ENCODE measurements at places on chromosomes 5 and 9. TPM values are rescaled to one million over a fixed set of nuclear protein-coding genes. Genes with fewer than 3 reads are reported as not detected.
A peak's percentile ranks its signal among the peaks of the same experiment; 100 is the strongest.

DNA sequence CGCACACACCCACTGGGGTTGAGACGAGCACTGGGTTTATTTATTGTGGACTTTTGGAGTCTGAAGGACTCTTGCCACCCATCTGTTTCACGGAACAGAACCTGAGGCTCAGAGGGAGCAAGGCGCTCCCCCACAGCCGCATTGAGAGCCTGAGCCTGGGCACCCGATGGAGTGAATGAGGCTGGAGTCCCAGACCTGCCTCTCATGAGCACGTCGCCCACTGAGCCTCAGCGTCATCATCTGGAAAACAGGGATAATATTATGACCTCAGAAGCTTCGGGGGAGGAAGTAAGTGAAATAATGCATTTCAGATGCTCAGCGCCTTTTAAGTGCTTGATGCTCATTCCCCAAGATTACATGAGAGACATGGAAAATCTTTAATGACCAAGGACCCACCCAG lies 5.5 kb downstream of the NEK6 start:
- H3K4me1 ChIP-seq = peaks cover 40% of the 10 kb centered on the region
- no peak overlapping the region for H3K4me3 ChIP-seq
- no peak for DNase-seq
- H3K36me3 ChIP-seq = peaks cover 43% of the 10 kb centered on the region
- H3K27me3 ChIP-seq = no peaks in the 10 kb centered on the region
- no peak overlapping the region for H3K27ac ChIP-seq

GRCh38 chr5:131109540-131110255 lies 55.4 kb downstream of the HINT1 start:
- peaks cover 6% of the 10 kb centered on the region for H3K4me1 ChIP-seq
- no peaks in the 10 kb centered on the region for H3K36me3 ChIP-seq
- H3K27ac ChIP-seq = no peak overlapping the region
- no peak overlapping the region for H3K4me3 ChIP-seq

GRCh38 chr5:74288448-74289108 lies 351.9 kb downstream of the ENC1 start:
- H3K4me3 ChIP-seq = no peak overlapping the region
- DNase-seq = no peak
- peaks cover 20% of the 10 kb centered on the region for H3K27me3 ChIP-seq
- H3K36me3 ChIP-seq = no peaks in the 10 kb centered on the region
- H3K4me1 ChIP-seq = no peaks in the 10 kb centered on the region

DNA sequence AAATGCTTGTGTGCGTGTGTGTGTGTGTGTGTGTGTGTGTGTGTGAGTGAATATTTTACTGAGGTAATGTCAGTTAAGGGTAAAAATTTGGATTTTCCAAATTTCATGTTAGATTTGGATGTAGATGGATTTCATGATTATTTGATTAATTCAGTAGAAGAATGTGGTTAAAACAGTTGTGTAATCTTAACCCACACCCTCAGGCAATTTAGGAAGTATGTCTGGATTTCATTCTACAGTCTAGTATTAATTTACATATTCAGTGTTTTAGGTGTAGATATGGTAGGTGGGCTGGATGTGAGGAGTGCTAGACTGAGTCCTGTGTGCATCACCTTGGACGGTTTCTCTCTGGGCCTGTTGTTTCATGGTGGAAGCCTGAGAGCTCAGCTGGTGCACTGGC lies 99.1 kb upstream of the CKMT2 start:
- no peaks in the 10 kb centered on the region for H3K4me1 ChIP-seq
- DNase-seq = no peak
- peaks cover 9% of the 10 kb centered on the region for H3K36me3 ChIP-seq
- H3K4me3 ChIP-seq = no peak overlapping the region

DNA sequence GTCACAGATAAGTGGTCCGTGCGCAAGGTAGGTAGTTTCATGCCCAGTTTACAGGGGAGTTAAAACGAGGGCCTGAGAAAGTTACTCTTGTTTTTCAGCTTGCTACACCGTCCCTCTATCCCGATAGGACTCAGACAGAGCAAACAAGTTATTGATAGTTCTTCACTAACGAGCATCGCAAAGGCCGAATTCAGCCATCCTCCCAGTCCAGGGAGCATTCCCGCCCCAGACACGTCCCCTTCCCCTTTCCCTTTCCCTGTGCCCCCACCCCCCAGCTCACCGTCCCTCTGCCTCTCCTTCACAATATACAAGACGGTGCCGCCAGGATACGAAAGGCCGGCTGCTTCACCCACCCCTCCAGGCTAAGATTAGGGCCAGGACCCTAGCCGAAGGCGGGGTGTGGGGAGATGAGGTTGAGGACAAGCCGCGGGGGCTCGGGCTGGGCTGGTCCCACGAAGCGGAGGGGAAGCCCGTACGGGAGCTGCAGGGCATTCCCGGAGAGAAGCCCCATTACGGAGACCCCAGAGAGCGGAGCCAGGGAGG lies 599 bp downstream of the KIAA1191 start:
- no peaks in the 10 kb centered on the region for H3K27me3 ChIP-seq
- DNase-seq = peak; percentile 19
- peaks cover 25% of the 10 kb centered on the region for H3K36me3 ChIP-seq
- H3K4me1 ChIP-seq = peaks cover 22% of the 10 kb centered on the region
- peak overlapping the region; percentile 85 for H3K27ac ChIP-seq
- H3K4me3 ChIP-seq = peak overlapping the region; percentile 92

The SPINK6 gene
- not detected for total RNA-seq

- no peak for DNase-seq
- H3K27ac ChIP-seq = no peak overlapping the region
- no peaks in the 10 kb centered on the region for H3K36me3 ChIP-seq
- no peaks in the 10 kb centered on the region for H3K27me3 ChIP-seq
- no peaks in the 10 kb centered on the region for H3K4me1 ChIP-seq
Observed at GRCh38 chr5:22372376-22372775, 480.8 kb downstream of the CDH12 start.

The MFAP3 gene
- total RNA-seq = 21.8 TPM

- no peak within 1 kb of the TSS for H3K27ac ChIP-seq
- H3K27me3 ChIP-seq = peaks cover 41% of the 10 kb centered on the region
- H3K4me1 ChIP-seq = peaks cover 10% of the 10 kb centered on the region
- H3K4me3 ChIP-seq = peak within 1 kb of the TSS; percentile 75
Observed at GRCh38 chr9:94639061-94639998, at the start of gene FBP1. Gene FBP1, minus strand, starts transcription at chr9:94639518. Its CDS starts 208 bp downstream, at chr9:94639310.

The GAPT gene
- not detected for total RNA-seq

- H3K27ac ChIP-seq = no peak overlapping the region
- H3K4me3 ChIP-seq = no peak overlapping the region
- peaks cover 41% of the 10 kb centered on the region for H3K36me3 ChIP-seq
- no peak for DNase-seq
Observed at GRCh38 chr9:112233769-112234168, 58.7 kb upstream of the SUSD1 start.

The TMC1 gene
- not detected for total RNA-seq

DNA sequence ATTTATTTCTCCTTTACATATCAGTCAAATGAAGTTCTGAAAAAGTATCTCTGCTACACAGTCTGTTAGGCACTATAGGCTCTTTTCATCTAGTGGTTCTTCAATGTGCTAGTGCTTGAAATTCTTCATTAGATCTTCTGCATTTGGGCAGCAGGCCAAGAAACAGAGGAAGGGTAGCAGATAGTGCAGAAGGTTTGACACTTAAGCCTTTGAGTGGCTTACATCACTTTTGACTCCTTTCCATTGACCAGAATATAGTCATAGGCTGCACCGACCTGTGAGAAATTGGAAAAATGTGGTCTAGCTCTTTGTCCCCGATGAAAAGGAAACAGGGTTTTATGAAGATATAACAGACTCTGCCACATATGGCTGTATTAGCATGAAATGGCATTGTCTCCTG lies 459.5 kb upstream of the PTGER4 start:
- H3K4me1 ChIP-seq = peaks cover 50% of the 10 kb centered on the region
- H3K36me3 ChIP-seq = peaks cover 37% of the 10 kb centered on the region
- no peaks in the 10 kb centered on the region for H3K27me3 ChIP-seq
- no peak for DNase-seq
- no peak overlapping the region for H3K27ac ChIP-seq

DNA sequence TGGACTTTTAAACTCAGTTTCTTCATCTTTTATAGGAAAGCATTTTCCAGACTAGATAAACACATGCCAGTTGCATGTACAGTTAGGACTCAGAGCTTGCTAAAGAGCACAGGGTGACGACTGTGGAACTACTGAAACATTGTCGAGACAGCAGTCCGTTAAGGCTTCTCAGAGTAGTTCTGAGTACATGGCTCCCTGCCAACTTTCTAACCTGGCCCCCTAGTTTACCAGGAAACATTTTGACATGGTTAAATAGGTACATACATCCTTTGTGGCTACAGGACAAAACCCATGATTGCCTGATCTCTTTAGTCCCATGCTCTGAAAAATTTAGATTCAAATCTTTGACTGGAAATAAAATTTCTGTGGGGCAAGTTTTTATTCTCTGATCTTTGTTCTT lies 129.7 kb downstream of the SLF1 start:
- no peaks in the 10 kb centered on the region for H3K36me3 ChIP-seq
- H3K27ac ChIP-seq = no peak overlapping the region
- H3K4me1 ChIP-seq = peaks cover 5% of the 10 kb centered on the region
- peaks cover 3% of the 10 kb centered on the region for H3K27me3 ChIP-seq
- H3K4me3 ChIP-seq = no peak overlapping the region

The LCN6 gene
- not detected for total RNA-seq

The PHAX gene
- total RNA-seq = 45.3 TPM

- no peak overlapping the region for H3K4me3 ChIP-seq
- H3K36me3 ChIP-seq = no peaks in the 10 kb centered on the region
- H3K4me1 ChIP-seq = no peaks in the 10 kb centered on the region
- H3K27me3 ChIP-seq = no peaks in the 10 kb centered on the region
Observed at GRCh38 chr5:1983919-1984695, 101.4 kb upstream of the IRX4 start.

The SLC36A2 gene
- total RNA-seq = not detected

The PAPPA gene
- total RNA-seq = not detected

GRCh38 chr5:124572971-124573370 lies 173.5 kb downstream of the ZNF608 start:
- DNase-seq = no peak
- no peak overlapping the region for H3K4me3 ChIP-seq
- no peak overlapping the region for H3K27ac ChIP-seq
- no peaks in the 10 kb centered on the region for H3K36me3 ChIP-seq
- H3K27me3 ChIP-seq = peaks cover 2% of the 10 kb centered on the region
- H3K4me1 ChIP-seq = no peaks in the 10 kb centered on the region

- DNase-seq = no peak
- no peaks in the 10 kb centered on the region for H3K4me1 ChIP-seq
Observed at GRCh38 chr5:143933451-143933850, 121.5 kb downstream of the HMHB1 start.

The DMRTA1 gene
- not detected for total RNA-seq

DNA sequence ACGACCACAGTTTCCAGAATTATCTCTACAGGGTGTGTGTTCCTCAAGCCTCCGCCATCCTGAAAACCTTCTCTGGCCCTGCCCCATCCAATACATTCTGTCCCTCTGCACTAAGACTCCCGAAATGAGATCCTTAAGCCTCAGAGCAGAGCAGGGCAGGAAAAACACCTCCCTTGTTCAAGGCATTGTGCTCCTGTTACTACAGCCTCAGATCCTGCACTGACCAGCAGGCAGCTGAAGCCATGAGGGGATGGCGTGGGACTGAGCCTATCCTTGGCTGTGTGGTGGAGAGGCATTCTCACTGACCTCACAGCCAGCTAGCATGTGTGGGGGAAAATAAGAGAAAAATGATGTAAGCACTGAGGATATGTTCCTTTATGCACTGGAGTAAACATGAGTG lies 106.7 kb upstream of the PHYKPL start:
- no peak for DNase-seq
- no peaks in the 10 kb centered on the region for H3K27me3 ChIP-seq
- no peaks in the 10 kb centered on the region for H3K36me3 ChIP-seq

DNA sequence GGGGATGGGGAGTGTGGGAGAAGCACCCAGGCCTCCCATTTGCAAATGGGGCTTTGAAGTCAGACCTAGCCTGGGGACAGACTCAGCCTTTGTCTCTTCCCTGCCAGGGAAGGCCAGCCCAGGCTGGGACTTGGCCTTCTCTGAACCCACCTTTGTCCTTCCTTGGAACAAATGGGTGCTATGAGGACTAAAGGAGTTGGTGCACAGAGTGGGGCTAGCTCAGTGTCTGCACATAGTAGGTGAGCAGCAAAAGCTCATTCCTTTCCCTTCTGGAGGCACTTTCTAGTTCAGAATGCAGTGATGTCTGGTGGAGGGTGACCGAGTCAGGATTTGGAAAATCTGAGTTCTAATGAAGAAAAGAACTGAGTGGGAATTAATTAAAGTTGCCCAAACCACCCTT lies 37.2 kb downstream of the COL27A1 start:
- H3K27ac ChIP-seq = no peak overlapping the region
- H3K4me3 ChIP-seq = no peak overlapping the region
- H3K4me1 ChIP-seq = no peaks in the 10 kb centered on the region
- DNase-seq = no peak

The TNFSF8 gene
- 73.6 TPM for total RNA-seq

- no peak overlapping the region for H3K4me3 ChIP-seq
- no peaks in the 10 kb centered on the region for H3K4me1 ChIP-seq
Observed at GRCh38 chr9:135321580-135321979, 158.0 kb upstream of the PPP1R26 start.
